MG63 (cell line): ENCODE measurements at places on chromosomes 1 and 21.
A peak's percentile ranks its signal among the peaks of the same experiment; 100 is the strongest.

- no peak for DNase-seq
These were observed 23.8 kb downstream of the DNM3 start for GRCh38 chr1:171865106-171865505.

GRCh38 chr1:31336687-31337467 lies 36.0 kb downstream of the FABP3 start:
- DNase-seq, result peak; percentile 28

DNA sequence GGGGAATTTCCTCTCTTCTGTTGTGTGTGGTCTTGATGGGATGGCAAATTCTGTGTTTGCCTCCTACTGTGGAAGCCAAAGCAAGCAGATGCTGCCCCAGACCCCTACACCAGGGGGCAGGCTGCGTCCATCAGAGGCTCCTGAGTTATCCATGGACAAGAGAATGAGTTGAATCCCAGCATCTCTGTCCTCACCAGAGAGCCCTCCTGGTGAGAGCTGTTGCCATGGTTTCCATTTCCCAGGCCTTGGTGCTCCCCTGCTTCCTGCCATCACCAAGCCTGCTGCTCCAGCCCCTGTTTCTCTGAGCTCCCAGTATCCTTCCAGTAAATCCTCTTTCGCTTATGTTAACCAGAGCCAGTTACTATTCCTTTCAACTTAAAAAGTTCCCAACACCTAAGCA lies 20.4 kb upstream of the GNG12 start:
- DNase-seq, result peak; percentile 67

GRCh38 chr1:212218911-212219310 lies 66.3 kb upstream of the PPP2R5A start:
- peak; percentile 11 for DNase-seq
